ENCODE measurements at places on chromosomes 4 and X.

DNA sequence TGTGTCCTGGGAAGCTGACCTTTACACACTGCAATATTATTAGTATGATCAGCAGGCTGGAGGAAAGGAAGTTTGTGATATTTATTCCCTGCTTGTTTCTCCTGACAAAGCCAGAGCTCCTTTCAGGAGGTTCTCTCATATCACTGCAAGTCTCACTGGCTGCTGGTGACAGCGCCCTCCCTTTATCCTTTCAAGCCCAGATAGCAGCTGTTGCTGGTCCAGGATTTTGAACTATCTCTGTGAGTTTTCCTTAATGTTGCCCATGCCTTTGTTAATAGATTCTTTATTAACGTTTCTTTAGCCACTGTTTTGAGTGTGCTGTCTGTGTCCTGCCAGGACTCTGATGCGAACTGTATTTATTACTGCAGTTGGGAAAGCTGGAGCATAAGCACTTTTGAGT, 518.7 kb downstream of the C4orf33 start:
- no peak for DNase-seq

- no peak for DNase-seq
These were observed 17.0 kb upstream of the AP1AR start for GRCh38 chr4:112214390-112215264.

DNA sequence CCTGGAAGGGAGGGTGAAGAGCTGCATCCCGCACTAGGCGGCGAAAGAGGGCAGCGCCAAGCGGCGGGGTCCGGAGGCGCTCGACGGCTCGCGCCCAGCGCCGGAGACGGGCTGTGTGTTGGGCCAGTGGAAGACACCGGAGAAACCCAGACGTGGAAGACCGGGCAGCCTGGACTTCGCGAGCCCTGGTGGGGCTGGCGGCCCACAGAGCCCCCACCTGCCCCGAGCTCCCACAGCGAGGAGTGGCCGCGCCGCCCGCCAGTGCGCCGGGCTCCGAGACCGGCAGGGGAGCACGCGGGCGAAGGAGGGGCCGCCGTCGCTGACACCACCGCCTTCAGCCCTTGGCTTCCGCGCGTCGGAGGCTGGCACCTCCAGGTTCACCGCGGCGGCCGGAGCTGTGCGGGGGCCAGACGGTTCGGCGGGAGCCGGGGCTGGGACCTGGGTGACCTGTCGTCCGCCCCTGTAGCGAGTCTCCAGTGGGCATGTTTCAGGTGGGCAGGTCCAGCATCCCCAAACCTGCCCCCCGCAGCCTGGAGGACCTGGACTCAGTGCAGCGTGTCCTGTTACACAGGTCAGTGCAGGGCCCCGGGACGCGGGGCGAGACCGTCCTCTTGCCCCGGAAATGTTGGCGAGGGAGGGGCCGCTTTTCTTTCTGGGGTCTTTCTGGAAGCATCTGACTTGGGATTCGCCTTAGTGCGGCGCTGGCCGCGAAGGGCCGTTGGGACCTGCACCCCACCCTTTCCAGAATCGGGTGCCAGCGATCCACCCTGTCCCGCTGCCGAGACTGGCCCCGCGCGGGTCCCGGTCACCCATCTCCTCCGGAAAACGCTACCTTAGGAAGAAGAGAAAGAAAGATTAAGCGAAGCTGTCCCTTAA, 9.6 kb upstream of the INTU start:
- DNase-seq: no peak

- no peak for DNase-seq
These were observed 14.0 kb upstream of the TAPT1 start for GRCh38 chr4:16240300-16240699.

DNA sequence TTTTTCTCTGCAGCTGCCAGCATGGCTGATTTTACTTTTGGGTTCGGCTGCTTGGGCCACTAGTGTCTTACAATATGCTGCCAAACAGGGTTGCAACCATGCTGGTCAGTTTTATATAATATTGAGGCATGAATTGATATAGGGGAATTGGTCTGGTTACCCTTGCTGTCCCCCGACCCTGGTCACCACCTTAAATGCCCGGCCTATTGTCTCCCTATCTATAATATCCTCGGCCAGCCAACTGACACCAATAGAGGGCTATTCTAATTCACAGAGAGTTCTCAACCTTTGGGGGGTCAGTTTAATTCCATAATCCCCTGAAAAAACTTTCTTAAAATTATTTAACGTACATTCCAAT, 28.7 kb downstream of the SULT1E1 start:
- DNase-seq: no peak

DNA sequence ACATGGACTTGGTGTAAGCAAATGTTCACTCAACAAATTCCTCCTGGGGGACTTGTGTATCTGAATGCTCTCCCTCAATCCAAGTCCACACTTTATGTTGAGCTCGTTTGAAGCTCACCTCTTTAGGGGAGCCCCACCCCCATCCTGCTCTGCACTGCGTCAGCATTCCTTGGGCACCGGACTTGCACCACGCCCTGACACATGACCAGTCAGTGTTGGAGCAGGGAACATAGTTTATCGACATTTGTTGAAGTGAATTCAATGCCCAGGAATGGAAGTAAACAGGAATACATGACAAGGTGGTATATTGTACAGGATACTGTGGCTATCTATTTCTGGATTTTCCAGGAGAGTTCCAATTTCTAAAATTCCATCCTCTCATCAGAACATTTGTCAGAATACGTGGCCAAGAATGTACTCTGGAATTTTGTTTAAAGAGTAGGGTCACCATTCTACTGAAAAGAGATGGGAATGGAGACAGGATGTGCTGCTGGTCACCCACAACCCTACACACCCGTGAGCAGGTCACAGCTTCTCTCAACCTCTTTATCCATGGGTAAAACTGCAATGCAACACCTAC, 60.0 kb upstream of the LNX1 start:
- no peak for DNase-seq

All from activated T-cell treated with anti-CD3 and anti-CD28 coated beads for 24 hours (primary cell).